ENCODE measurements at places on chromosomes 12 and 14.

DNA sequence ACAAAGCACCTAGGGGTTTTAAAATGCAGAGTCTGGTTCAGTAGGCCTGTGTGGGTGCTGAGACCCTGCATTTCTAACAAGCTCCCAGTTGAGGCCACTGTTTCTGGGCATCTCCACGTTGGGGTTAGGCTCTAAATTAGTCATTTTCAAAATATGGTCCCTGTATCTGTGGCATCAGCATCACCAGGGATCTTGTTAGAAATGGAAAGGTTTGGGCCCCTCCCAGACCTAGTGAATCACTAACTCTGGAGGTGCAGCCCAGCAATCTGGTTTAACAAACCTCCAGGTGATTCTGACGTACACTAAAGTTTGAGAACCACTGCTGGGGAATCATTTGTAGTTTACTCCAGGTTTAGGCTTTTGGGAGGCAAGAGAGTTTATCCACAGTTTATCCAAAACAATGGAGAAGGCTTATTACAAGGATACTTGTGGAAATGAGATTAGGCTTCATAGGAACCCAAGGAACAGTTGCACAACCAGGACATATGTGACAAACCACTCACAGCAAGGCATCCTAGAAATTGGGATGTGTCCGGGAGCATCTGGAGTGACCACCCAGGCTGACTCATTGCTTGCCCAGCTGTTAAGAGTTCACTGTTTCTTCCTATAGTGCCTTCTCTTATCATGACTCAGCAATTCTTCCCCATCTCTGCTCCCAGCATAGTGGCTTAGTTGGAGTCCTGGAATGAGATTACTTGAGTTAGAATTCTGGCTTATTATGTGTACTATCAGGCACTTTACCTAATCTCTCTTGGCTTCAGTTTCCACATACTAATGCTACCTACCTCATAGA, 71.6 kb upstream of the STXBP6 start:
- peak; percentile 95 for DNase-seq

DNA sequence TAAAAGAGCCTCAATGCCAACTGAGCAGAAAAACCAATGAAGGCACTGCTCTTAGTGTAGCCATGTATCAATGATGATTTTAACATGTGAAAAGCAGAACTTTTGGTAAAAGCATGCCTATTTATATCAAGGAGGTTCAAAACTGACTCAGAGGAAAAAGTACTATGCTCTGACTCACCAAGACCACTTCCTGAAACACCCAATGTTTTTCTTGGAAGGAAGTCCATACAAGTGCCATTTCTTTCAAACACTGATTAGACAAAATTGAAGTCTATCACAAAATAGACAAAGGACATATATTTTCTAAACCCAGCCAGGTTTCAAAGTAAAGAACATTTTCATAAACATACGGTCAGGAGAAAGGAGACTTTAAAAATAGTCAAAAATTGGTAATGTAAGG, 88.6 kb downstream of the EPS8 start:
- DNase-seq = peak; percentile 93

DNA sequence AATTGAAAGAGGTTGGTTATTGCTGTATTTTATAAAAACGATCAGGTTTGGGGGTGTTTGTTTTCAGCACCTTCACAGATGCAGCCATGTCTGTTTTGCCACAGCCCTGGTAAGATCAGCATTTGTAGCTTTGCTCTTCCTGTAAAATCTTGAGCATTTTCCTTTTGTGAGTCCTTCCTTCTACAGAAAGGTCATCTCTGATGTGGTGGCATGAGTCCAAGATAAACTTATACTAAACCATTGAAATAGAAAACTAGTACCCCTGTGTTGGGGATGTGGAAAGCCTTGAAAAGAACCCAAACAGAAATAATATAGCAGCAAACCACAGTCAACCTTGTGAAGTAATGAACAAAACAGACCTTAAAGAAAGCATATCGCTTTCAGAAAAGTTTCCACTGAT, 85.5 kb downstream of the TGFB3 start:
- peak; percentile 18 for DNase-seq

DNA sequence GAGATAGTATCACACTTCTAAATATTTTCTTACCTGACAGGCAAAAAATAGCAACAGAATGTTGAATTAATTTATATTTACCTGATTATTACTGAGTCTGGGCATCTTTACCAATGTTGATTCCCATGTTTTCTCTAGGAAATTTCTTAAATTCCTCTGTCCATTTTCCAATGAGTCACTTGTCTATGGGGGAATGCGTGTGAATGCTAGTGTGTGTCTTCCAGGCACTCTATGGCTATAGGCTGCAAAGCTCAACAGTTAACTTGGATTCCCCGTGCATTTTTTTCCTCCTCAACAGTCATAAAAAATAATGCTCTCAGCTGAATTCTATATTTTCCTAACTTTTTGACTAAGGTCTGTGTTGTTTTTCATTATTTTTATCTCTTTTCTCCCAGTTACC, 1385.8 kb upstream of the FLRT2 start:
- peak; percentile 70 for DNase-seq

- DNase-seq = no peak
Measured at GRCh38 chr12:94874518-94875302, 128.8 kb downstream of the NDUFA12 start.

- no peak for DNase-seq
Measured at GRCh38 chr12:112480931-112481330, 62.2 kb downstream of the PTPN11 start.

- DNase-seq = no peak
Measured at GRCh38 chr12:47843226-47843980, 23.7 kb upstream of the HDAC7 start.

DNA sequence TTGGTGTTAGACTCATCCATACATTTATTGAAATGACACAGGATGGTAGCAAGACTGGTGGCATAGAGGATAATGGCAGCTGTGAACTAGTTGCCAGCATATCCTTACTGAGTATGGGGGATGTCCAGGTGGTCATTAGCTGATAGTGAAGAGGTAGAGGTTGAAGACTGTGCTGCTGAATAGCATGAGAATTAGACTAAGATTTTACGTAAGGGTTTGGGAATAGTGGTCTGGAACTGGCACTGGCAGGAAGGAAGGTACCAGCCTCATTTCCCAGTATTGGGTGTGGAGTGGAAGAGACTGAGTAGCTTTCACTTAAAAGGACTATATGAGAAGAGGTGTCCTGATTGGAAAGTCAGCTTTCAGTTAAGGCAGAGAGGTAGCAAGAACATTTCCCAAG, 6.5 kb downstream of the ERC1 start:
- no peak for DNase-seq

- no peak for DNase-seq
Measured at GRCh38 chr14:101552786-101553231, 8.5 kb upstream of the DIO3 start.

GRCh38 chr14:54000341-54000811, 43.8 kb upstream of the BMP4 start:
- peak; percentile 27 for DNase-seq

- DNase-seq = peak; percentile 93
Measured at GRCh38 chr12:76470028-76470939, 89.3 kb downstream of the OSBPL8 start.

- DNase-seq = no peak
Measured at GRCh38 chr12:12776261-12776660, 9.2 kb upstream of the APOLD1 start.

DNA sequence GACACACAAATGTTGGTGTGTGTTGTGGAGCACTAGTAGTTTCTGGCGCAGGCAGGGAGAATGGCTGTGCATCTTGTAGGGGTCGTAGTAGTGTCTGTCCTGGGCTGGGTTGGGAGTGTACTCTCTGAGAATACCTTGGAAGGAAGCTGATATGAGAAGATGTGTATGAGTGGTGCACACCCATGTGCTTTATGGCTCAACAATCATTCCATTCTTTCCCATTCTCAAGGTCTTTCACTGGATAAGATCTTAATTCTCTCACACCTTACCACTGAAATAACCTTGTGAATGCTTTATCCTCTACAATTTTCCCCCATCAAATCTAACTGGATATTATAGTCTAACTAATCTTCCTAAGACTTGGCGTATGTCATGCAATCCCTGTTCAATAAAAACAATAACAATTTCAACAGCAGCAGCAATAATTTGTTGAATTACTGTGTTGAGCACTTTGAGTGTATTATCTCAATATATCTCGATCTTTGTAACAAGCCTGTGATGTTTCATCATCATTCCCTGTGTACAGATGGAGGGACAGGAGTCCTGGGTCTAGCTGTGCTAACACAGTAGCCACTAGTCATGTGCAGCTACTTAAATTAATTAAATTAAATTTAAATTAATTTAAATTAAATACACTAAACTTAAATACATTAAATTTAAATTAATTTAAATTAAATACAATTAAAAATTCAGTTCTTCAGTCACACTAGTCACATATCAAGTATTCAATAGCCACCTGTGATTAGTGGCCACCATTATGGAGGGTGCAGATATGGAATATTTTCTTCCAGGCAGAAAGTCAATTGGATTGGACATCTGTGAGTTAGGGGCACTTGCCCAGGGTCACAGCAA, 3.6 kb upstream of the SLC48A1 start:
- DNase-seq = no peak

- DNase-seq = no peak
Measured at GRCh38 chr12:131028587-131029338, 75.1 kb downstream of the ADGRD1 start.

DNA sequence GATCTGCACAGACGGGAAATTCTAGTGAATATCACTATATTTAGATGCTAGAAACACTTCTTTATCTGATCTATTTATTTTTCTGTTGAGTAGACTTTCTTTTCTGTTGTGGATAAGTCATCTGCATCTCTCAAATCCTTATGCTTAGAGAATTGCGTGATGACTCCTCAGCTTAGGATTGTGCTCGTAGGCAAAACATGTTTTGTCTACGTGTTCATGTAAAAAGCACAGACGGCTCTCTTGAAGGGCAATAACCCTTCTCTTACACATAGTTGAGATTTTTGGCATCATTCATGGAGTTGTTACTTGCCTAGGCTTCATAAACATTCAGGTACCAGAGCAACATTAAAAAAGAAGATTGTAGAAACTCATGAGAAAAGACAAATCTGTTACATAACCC, 18.6 kb downstream of the PPFIBP1 start:
- peak; percentile 95 for DNase-seq

DNA sequence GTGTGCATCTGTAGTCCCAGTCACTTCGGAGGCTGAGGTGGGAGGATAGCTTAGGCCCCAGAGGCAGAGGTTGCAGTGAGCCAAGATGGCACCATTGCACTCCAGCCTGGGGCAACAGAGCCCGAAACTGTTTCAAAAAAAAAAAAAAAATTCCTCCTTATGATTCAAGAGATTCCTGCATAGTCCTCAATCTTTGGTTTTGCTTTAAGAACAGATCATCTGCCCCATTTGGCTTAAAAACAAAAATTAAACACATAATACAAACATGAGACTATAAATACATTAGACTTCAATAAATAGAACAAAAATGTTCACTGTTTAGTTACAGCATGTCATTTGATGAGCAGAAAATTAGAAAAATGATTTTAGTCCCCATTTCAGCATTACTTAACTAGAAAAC, 131.2 kb downstream of the PAWR start:
- no peak for DNase-seq

DNA sequence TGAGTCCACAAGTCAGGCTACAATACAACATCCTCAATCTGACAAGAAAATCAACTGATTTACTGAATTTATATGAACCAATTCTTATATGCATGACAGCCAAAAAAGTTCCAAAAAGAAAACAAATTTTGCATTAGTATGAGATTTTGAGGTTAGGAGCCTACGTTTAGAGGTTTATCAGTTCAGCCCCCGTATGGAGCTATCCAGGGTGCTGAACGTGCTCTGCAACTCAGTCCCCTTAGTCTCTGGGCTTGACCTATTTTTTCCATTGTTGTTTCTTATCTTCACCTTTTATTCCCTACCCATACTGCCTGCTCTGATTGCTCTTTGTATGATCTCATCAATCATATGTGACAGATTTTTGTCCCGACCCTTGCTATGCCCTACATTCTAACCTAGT, 693.0 kb downstream of the NRXN3 start:
- peak; percentile 31 for DNase-seq

DNA sequence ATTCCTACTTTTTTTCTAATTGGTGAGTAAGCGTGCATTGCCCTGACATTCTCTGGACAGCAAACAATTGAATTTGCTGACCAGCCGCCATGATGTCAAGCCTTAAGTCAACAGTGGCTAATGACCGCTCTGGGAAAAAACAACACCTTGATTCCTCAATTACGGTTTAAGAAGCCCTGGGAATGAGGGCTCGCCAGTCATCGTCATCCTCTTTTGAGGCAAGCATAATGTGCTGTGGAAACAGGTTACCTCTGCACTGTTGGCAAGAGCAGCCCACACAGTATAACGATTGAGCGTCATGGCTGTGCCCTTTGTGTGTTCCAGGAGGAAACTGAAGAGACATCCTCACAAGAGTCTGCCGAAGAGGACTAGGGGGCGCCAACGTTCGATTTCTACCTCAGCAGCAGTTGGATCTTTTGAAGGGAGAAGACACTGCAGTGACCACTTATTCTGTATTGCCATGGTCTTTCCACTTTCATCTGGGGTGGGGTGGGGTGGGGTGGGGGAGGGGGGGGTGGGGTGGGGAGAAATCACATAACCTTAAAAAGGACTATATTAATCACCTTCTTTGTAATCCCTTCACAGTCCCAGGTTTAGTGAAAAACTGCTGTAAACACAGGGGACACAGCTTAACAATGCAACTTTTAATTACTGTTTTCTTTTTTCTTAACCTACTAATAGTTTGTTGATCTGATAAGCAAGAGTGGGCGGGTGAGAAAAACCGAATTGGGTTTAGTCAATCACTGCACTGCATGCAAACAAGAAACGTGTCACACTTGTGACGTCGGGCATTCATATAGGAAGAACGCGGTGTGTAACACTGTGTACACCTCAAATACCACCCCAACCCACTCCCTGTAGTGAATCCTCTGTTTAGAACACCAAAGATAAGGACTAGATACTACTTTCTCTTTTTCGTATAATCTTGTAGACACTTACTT, 138.9 kb downstream of the HMGA2 start:
- DNase-seq = no peak

- DNase-seq = no peak
Measured at GRCh38 chr14:101374373-101375338, 186.6 kb upstream of the DIO3 start.

DNA sequence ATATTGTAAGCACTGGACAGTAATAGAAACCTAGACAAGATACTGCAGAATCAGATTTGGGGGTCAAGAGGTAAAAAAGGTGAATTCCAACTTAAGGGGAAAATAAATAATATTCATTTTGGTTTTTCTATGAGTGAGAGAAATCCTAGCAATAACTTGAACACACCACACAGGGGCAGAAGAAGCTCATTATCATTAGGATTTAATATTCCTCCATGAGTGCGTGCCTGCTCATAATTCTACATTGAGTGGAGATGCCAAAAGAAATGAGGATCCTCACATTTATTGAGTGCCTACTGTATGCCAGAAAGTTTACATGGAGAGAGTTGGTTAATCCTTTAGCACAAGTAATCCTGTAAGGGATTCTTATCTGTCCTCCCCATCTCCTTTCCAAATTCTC, 40.5 kb upstream of the C14orf132 start:
- DNase-seq = peak; percentile 43

DNA sequence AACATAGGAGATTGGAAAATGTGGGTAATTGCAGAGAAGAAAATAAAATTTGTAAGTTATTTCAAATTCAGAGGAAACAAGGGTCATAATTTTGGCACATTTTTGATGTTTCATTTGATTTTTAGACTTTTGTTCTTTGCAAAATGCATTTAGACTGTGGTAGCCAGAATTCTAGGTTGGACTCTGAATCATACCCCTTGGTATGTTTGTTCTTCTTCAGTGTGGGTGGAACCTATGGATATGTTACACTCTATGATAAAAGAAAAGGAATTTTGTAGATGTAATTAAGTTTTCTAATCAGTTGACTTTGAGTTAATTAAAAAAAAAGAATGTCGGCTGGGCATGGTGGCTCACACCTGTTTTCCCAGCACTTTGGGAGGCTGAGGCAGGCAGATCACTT, 827.0 kb downstream of the AACS start:
- DNase-seq = no peak

GRCh38 chr14:53495846-53496343, 342.8 kb upstream of the DDHD1 start:
- no peak for DNase-seq
